Neural progenitor cell (in vitro differentiated cells): ENCODE measurements at places on chromosomes 12 and 14.

DNA sequence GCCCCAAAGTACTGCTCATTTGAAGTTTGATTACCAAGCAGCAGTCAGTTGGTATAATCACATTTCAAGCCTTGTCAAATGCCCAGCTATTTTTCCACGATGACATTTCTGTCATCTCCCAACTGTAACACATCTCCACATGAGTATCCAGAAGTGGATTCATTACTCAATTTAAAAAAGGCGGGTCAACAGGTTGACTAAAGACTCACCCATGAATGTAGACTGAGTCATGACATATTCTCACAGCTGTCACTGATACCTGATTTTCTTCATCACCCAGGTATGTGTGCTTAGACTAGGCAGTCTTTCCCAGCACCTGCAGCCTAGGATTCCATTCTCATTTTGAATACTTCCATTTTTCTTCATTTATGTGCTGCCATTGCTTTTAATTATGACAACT lies 75.1 kb upstream of the DBX2 start:
- DNase-seq = no peak

DNA sequence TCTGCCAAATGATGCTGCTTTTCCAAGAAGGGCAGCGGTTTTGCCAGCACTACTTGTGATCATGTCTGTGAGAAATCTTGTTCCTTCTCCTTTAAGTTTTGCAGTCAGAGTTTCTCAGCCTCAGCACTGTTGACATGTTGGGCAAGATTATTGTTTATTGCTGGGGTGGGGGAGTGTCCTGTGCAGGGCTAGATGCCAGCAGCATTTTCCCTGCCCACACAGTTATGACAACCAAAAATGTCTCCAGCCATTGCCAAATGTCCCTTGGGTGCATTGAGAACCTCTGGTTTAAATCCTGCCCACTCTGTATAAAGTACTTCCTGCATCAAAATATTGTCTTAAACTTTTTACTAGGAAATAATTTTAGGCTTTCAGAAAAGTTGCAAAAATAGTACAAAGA lies 20.0 kb downstream of the TMEM132C start:
- DNase-seq = no peak

- peak; percentile 9 for DNase-seq
Observed at GRCh38 chr14:70642303-70643235, 853 bp downstream of the TTC9 start.

DNA sequence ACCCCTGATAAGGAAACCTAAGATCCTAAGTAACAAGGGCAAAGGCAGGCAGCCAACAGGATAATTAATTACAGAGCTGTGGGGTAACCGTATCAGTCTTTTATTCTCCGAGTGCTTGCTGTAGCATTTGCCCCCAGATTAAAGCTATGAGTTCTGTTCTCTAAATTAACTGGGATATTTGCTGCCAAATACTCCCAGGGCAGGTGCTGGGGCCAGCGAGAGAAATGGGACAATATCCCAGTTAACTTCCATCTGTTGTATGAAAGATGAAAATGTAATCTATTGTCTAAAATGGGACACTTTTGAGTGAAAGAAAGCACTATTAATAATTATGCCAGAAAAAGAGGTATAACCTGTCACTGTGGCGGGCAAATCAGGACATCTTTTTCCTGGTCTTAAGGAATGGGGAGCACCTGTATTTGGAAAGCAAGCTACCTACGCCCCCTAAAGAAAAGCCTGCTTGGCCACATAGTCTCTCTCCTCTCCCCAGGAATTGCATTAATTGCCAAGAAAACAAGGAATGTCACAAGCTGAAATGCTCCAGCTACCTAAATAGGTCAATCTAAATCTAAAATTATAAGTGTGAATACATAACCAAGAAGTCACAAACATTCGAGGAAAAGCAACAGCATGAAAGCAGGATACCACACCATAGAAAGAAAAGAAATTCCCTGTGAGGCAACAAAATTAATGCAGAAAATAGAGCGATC lies 26.7 kb upstream of the CFAP54 start:
- DNase-seq = no peak

- DNase-seq = no peak
Observed at GRCh38 chr12:6640497-6640896, 4.7 kb upstream of the LPAR5 start.

DNA sequence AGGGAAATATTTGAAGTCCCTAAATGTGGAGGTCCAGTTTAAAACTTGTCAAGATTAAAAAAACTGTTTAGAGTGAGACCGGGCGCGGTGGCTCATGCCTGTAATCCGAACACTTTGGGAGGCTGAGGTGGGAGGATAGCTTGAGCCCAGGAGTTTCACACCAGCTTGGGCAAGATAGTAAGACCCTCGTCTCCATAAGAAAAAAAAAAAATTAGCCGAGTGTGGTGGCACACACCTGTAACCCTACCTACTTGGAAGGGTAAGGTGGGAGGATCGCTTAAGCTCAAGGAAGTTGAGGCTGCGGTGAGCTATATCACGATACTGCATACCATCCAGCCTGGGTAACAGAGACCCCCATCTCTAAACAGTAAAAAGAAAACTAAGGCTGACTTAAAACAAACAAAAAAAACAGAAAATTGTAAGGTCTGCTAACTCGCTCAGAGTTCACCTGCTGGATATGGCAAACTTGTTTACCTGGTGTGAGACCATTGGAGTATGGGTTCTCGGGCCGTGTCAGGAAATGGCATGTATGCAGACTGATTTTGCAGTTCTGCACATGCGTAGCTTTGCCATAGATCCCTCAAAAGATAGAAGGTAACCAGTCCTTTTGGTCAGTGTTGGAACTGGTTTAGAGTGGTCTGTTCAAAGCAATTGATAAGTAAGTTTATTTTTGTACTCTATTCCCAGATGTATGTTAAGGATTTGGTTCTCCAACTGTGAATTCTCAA lies 2.1 kb downstream of the RNF10 start:
- DNase-seq = no peak

DNA sequence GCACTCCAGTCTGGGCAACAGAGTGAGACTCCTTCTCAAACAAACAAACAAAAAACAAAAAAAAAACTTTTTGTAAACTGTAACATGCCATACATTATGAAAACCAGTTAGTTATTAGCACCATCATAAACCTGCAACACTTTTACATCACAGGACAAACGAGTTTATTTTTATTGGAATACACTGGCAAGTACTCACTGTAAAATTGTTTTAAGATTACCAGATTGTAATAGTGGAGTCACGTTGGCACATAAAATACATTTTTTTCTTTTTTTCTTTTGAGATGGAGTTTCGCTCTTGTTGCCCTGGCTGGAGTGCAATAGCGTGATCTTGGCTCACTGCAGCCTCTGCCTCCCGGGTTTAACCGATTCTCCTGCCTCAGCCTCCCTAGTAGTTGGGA lies 15.7 kb downstream of the FKBP3 start:
- DNase-seq = no peak
